ENCODE measurements at places on chromosomes 6 and 20.

DNA sequence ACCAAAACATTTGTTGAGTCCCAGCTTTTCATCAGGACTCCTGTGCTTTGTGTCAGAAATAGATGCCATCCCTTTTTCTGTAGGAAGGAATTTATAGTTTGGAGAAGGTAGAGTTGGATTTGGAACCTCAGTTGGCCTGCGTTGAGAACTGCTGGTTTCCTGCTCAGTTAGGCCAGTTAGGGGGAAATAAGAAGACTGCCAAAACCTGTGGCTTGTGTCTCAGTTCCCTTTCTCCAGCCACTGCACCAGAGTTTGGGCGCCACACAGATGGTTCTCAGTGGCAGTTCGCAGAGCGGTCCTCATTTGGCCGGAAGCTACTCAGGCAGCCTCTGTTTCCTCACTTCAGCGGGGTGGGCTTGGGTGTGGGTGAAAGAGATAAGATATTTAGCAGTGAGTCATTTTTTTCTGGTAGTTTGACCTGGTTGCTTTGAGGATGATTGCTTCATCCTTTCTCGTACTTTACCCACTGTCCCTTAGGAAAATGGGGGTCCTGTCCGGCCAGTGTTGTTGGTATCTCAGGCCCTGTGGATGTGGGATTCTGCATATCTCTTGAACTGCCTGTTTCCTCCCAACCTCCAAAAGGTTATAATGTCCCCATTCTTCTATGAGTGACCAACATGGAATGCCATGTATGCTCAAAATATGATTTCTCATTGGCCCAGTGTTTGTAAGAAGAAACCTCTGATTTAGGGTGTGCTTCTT, 53.7 kb downstream of the JARID2 start:
- DNase-seq = peak; percentile 72

GRCh38 chr6:11008821-11009220, 35.3 kb downstream of the ELOVL2 start:
- no peak for DNase-seq

DNA sequence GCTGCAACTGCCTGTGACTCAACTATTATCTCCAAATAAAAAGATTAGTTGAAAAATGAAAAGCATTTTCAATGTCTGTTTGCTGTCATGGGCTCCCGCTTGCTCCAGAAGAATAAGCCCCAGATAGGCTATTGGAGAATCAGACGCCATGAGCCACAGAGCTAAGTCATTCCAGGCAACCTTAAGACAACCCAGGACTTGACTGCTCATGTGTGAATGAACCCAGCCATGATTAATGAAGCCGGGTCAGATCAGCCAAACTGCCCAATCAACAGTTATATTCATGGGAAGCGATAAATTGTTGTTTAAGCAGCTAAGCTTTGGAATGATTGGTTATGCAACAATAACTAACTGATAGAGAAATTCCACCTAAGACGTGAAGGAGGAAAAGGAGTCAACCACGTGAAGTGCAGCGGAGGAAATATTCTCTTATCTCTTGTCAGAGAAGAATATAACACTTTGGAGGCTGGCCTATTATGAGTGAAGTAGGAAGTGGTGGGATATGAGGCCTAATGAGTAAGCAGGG, 64.2 kb downstream of the DOK5 start:
- no peak for DNase-seq

GRCh38 chr20:49112596-49113274, 66.6 kb downstream of the CSE1L start:
- DNase-seq = no peak

- peak; percentile 86 for DNase-seq
Observed at GRCh38 chr6:46129629-46130511, at the start of gene ENPP4. Gene ENPP4, plus strand, starts transcription at chr6:46129989. Its CDS starts 9,595 bp downstream, at chr6:46139584.

- no peak for DNase-seq
Observed at GRCh38 chr6:42175860-42176259, 2.7 kb downstream of the GUCA1A start.

GRCh38 chr20:34979366-34980153, 23.9 kb downstream of the MYH7B start:
- DNase-seq = no peak

GRCh38 chr20:38878866-38879265, 47.4 kb upstream of the FAM83D start:
- DNase-seq = no peak

DNA sequence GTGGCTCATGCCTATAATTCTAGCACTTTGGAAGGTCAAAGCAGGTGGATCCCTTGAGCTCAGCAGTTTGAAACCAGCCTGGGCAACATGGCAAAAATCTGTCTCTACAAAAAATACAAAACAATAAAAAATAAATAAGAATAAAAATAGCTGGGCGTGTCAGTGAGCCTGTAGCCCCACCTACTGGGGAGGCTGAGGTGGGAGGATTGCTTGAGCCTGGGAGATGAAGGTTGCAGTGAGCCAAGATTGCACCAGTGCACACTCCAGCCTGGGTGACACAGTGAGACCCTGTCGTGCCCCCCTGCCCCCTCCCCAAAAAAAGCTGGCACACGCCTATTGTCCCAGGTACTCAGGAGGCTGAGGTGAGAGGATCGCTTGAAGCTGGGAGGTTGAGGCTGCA, 35.1 kb upstream of the SRPK1 start:
- no peak for DNase-seq

GRCh38 chr6:10385524-10386132, 29.2 kb downstream of the TFAP2A start:
- DNase-seq = no peak

DNA sequence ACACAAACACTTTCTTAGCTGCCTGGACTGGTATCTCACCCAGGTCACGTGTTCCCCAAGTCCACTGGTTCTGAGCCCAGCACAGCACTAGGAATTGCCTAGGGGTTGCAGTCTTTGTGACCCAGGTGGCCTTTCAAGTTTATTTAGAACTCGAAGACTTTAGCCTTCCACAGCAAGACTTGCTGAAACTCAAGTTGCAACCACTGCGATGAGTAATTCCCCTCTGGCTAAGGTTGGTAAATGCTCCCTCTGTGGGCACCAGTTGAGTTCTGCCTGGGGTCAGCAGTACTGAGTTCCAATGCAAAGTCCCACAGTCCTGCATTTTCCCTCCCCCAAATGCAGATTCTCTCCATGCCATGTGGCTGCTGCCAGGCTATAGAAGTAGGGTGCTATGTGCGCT, 77.6 kb upstream of the MOCS1 start:
- no peak for DNase-seq

DNA sequence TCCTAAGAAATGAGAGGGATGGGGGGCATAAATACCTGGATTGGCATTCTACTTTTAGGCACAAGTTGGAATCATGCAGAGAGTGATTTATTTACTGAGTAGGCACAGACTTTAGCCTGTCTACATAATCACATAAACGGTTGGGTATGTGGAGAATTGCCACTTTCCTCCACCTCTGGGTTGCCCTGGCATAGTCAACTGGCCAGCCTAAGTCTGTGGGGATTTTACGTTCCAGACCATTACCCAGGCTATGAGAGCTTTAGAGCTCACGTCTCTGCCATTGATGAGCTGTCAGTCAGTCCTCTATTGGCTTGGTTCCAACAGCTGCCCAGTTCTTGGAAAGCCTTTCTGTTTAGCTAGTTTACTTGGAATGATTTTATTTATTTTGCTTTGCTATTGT, 5.0 kb upstream of the BHLHE23 start:
- no peak for DNase-seq

GRCh38 chr6:56916849-56917551, 37.9 kb upstream of the BEND6 start:
- DNase-seq = no peak

DNA sequence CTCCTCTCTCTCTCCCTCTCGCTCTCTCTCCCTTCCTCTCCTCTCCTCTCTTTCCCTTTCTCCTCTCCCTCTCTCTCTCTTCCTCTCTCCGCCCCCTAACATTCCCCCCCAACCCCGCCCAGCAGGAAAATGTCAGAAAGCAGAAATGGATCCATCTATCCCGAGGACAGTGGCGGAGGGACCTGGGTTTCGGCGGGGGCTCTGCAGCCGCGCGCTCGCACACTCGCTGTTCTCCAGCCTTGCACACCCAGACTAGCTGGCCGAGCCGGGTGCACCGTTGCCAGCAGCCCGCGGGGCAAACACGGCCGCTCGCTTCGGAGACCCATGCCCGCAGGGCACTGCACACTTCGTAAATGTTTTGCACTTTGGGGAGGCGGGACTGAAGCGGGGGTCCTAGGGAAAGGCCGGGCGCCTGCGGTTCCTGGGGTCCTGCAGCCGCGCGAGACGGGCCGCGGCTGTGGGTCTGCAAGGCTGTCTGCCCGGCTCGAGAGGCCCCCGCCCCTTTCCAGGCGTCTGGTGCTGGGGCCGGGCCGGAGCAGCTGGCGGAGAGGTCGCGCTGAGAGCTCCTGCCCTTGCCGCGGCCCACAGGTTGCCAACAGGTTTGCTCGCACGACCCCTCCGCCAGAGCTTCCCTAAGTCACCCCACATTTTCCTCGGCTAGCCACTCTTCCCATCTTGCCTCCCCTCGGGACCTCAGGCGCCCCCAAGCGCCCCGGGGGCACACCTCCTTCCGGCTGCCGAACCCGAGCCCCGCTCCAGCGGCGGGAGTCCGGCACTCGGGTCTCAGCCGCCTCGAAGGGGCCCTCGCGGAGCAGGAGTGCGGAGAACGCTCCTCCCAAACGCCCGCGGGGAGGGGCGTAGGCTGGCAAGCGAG, 818 bp upstream of the MDGA1 start:
- DNase-seq = no peak

- no peak for DNase-seq
Observed at GRCh38 chr6:15453186-15453585, 207.3 kb downstream of the JARID2 start.

GRCh38 chr6:1385129-1386037, 4.0 kb upstream of the FOXF2 start:
- DNase-seq = no peak

- no peak for DNase-seq
Observed at GRCh38 chr6:43070028-43070632, 6.0 kb upstream of the PTK7 start.

DNA sequence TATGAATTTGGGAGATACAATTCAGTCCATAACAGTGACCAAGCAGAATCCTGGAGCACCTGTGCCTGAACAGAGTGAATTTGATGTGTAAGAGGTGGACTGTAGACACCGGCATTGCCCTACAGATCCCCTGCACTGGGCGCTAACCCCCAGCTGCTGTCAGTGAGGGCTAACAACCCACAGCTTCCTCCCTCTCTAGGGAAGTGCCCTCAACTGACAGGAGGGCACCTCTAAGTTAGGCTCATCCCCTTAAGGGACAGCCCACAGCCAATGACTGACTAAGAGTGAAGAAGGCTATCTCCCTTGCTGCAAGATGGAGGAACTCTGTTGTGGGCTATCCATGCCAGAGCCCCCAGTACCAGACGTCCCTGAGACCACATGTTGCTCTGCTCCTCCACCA, 15.3 kb upstream of the BPIFB1 start:
- DNase-seq = peak; percentile 70

DNA sequence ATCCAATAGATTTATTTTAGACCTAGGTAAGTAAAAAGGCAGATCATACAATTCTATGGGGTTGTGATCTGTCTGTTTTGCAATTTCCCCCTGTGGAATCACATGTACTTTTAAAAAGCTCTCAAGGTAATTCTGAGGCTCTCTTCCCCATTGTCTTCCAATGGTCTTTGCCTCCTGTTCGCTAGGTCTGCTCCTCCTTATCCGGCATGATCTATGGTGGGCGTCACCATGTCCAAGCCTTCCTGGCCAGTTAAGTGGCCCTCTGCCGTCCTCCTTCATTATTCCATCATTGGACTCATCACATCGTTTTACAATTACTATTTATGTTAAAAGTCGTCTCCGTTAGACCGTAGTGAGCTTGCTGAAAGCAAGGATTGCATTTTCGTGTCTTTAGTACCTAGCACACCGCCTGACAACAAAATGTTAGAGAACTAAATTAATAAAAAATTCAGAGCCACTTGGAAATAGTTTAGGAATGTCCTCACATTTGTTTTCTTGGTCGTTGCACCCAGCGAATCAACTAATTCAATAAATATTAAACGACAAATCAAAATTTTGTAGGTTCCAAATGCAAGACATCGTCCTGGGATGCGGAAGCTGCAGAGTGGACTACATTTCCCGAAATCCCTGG, 2.2 kb upstream of the STXBP5 start:
- peak; percentile 2 for DNase-seq

- DNase-seq = no peak
Observed at GRCh38 chr20:24969186-24970029, 20.3 kb downstream of the CST7 start.

DNA sequence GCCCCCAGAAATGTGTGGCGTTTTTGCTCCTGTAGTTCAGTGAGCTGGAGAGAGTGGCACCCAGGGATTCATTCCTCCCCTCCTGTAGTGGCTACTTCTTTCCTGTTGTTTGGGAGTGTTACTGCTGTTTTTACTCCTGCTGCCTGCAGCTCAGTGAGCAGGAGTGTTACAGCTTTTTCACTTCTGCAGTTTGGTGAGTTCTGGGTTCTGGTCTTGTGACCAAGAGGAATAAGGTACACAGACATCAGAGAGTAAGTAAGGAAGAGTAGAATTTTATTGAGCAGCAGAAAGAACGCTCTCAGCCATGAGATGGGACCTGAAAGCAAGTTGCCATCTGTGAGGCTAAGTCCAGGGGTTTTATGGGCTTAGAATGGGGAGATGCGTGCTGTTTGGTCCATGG, 966.3 kb upstream of the CITED2 start:
- no peak for DNase-seq

DNA sequence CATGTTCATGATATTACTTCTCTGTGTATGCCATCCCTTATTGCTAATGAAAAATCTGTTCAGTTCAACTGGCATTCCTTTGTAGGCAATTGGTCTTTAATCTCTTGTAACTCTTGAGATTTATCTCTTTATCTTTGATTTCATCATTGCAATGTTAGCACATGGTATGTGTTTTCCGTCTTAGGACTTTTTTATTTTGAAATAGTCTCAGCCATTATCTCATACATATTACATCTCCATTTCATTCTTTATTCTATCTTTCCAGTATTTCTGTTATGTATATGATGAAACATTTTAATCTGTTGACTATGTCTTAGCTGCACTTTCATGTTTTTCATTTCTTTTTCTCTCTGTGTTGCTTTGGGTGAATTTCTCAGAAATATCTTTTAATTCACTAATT, 58.1 kb downstream of the VSTM2L start:
- no peak for DNase-seq

DNA sequence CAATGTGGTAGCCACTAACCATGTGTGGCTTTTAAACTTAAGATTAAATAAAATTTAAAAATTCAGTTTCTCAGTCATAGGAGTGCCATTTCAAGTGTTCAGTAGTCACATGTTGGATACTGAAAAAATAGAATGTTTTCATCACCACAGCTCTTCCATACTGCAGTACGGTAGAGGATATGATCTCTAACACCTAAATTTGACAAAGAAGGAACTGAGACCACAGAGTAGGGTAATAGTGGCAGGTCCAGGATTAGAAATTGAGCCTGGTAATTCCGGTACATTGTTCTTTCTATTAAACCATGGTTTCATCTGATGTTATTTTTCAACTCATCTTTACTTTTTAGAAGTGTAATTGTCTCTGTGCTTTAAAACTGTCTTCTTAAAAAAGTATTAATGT, 104.0 kb downstream of the CD2AP start:
- no peak for DNase-seq

- no peak for DNase-seq
Observed at GRCh38 chr20:62694868-62695267, 13.8 kb upstream of the NTSR1 start.

- no peak for DNase-seq
Observed at GRCh38 chr6:71471718-71472117, 183.1 kb downstream of the OGFRL1 start.

GRCh38 chr20:23095499-23095898, 9.4 kb upstream of the CD93 start:
- DNase-seq = no peak

Data from CD14-positive monocyte (primary cell).